Effector CD4-positive, alpha-beta T cell (primary cell): ENCODE measurements at places on chromosomes 16 and 17.

GRCh38 chr17:79695293-79695790 lies 35.4 kb upstream of the ENPP7 start:
- no peak for DNase-seq

- DNase-seq, result no peak
Measured at GRCh38 chr17:6492892-6493674, 48.8 kb downstream of the PIMREG start.

DNA sequence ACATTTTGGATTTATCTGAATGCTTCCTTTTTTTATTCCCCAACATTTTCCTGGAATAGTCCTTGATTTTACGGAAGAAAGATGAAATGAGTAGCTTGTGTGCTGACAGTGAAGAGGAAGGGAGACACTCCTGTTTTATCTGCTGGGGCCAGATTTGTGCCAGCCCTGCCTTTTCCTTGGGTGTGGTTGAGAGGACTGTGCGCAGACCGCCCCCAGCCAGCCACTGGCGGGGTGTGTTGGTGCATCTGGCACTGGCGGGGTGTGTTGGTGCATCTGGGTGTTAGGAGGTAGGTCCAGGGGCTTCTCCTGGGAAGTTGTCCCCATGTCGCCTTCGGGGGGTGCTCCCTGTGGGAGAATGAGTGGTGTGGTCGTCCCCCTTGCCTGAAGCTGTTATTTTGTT lies 39.5 kb downstream of the RAP1GAP2 start:
- no peak for DNase-seq

DNA sequence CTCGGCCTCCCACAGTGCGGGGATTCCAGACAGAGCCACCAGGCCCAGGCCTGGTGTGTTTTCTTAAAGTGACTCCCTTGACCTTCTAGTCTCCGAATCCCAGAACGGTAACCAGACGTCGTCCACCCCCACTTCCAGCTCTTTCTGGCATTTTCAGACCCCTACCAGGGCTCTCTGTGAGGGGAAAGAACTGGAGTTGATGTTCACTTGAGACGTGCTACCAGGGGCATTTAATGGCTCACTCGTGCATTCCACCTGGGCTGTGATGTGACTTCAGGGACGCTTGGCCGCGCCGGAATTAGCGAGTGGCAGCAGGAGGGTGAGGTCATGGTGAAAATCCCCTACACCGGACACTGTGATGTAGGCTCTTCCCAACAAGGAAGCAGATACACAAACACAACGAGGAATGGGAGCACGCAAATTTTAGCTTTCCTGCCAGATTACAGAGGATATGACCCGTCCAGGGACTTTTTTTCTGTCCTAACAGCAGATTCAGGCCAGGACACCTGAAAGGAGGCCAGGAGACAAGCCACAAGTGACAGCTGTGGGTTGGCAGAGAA lies 1.1 kb upstream of the GNA13 start:
- no peak for DNase-seq

- no peak for DNase-seq
Measured at GRCh38 chr17:56521414-56522141, 71.9 kb upstream of the NOG start.

DNA sequence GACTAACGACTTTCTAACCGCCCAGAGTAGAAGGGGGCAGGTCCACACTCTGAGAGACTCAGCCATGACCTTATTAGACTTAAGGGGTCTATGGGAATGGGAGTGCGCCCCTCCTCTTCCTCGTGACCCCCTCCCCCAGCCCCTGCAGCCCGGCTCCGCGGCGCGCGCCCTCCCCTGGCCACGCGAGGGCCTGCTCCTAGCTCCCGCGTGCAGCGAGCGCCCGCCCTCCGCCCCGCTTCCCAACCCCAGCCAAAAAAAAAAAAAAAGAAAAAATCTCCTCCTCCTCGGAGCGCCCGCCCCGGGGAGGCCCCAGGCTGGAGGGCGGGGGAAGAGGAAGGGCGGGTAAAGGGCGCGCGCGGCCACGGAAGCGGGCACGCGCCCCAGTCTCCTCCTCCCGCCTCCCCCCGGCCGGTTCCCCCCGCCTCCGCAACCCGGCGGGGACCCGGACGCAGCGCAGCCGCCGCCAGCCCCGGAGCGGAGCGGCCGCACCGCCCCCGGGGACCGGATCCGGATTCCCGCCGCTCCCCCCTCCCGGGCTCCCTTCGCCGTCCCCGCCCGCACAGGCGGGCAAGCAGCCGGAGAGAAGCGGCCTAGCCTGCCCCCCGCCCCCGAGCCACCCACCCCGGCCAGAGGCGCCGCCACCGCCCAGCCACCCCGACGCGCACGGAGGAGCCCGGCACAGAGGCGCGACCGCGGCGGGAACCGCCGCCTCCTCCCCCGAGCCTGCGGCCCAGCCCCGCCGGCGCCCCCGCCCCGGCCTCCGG lies 949 bp downstream of the UBTF start:
- peak; percentile 78 for DNase-seq

- DNase-seq, result no peak
Measured at GRCh38 chr16:16092925-16093627, 130.2 kb downstream of the ABCC6 start.

- no peak for DNase-seq
Measured at GRCh38 chr16:81261049-81261648, 22.7 kb downstream of the BCO1 start.

DNA sequence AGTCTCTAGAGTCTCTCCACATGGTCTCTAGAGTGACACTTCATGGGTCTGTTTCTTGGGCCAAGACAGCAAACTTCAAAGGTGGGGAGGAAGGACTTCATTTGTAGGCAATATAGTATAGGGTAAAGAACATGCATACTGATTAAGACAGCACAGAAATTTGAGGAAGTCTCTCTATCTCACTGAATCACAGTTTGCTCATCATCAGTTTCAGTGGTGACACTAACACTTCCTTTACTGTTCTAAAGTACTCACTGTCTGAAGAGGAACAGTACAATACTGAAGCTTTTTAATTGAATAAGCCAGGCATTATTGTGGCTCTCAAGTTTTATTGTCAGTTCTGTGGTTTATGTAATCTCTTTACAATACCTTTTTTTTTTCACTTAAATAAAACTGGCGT lies 656.4 kb upstream of the CDH8 start:
- DNase-seq, result no peak

- DNase-seq, result peak; percentile 12
Measured at GRCh38 chr16:17448640-17449638, 21.8 kb downstream of the XYLT1 start.

- DNase-seq, result no peak
Measured at GRCh38 chr17:81522491-81523401, 5.4 kb upstream of the FSCN2 start.

DNA sequence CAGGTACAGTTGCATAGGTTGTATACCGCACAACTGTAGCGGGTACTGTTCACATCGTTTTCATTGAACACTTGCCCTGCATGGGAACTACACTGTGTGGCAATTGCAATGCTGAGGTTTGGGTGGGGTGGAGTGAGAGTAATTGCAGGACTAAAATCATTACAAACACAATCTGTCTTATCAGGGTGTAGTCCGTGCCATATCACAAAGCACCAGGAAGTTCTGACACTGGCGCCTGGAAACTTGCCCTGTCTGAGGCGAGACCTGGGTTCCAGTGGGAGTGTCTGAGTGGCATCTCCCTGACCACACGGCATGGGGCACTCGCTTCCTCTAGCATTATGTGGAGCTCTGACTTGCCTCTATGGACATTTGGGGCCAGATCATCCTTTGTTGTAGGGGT lies 153.4 kb downstream of the RGS9 start:
- no peak for DNase-seq

GRCh38 chr16:74466872-74467271 lies 45.6 kb upstream of the CLEC18B start:
- DNase-seq, result no peak

DNA sequence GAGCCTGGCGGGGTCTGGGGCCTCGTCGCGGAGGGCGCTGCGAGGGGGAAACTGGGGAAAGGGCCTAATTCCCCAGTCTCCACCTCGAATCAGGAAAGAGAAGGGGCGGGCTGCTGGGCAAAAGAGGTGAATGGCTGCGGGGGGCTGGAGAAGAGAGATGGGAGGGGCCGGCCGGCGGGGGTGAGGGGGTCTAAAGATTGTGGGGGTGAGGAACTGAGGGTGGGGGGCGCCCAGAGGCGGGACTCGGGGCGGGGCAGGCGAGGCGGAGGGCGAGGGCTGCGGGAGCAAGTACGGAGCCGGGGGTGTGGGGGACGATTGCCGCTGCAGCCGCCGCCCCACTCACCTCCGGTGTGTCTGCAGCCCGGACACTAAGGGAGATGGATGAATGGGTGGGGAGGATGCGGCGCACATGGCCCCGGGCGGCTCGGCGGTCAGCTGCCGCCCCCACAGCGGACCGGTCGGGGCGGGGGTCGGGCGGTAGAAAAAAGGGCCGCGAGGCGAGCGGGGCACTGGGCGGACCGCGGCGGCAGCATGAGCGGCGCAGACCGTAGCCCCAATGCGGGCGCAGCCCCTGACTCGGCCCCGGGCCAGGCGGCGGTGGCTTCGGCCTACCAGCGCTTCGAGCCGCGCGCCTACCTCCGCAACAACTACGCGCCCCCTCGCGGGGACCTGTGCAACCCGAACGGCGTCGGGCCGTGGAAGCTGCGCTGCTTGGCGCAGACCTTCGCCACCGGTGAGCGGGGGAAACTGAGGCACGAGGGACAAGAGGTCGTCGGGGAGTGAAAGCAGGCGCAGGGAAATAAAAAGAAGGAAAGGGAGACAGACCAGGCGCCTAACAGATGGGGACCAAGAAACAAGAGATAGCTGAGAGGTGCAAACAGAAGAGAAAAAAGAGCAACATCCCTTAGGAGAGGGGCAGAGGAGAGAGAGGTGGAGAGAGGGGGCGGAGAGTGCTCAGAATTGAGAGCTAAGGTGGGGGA lies at the start of gene PNMT:
TSS of gene PNMT (plus strand) at position 509 of the 980 bp plus-strand sequence. CDS start at position 532, 23 bp downstream.
- peak; percentile 61 for DNase-seq

GRCh38 chr17:51947160-51947735 lies 211.3 kb downstream of the CA10 start:
- DNase-seq, result no peak

GRCh38 chr16:48173889-48174288 lies 18.1 kb upstream of the ABCC12 start:
- no peak for DNase-seq

DNA sequence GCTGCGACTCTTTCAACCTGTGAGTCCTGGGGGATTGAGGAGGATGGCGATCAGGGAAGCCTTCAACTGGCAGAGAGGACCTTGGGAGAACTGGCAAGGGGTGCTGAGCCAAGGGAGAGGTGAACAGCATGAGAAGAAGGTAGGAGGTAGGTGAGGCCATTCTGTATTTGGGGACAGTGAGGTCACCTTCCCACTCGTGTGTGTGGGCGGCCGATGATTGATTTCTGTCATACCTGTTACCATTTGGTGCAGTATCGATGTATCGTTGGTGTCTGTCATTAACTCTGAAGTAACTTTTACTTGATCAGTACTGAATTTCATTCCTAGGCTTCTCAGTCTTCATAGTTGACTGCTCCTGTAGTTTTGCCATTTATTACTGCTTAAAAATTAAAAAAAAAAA lies 3.8 kb downstream of the ARSG start:
- no peak for DNase-seq

DNA sequence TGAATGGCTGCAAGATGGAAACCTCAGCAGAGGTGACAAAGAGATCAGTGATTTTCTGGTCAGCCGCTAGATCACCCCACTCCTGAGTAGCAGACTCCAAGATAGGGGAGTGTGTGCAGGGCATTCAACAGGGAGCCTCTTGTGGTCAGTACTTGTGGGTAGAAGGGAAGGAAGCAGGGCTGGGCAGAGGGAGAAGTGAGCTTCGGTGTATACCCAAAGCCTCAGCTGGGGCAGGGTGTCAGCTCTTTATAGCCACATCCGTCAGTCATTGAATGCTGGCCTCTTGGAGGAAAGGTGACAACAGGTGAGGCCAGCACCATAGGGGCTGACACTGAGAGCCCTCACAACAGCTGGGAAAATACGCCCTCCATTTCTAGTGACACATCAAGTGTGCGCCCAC lies 2.2 kb upstream of the SLC12A3 start:
- no peak for DNase-seq

DNA sequence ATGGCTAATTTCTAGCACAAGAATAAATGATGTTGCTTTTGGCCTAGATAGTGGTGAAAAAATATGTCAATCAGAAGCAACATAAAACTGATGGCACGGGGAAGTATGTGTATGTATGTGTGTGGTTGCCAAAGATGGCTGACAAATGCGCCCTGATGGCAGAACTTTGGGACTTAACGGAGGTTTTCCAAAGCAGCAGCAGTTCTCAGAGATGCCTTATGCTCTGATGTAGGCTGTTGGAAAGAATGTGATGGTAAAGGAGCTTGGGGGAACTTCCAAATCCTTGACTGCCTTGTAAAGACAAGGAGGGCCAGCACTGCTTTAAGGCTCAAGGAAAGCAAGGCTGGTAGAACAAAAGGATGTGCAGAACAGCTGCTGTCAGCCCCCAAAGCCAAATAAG lies 16.0 kb downstream of the KCTD19 start:
- DNase-seq, result no peak

- DNase-seq, result no peak
Measured at GRCh38 chr16:29316761-29317183, 89.7 kb downstream of the NPIPB11 start.

DNA sequence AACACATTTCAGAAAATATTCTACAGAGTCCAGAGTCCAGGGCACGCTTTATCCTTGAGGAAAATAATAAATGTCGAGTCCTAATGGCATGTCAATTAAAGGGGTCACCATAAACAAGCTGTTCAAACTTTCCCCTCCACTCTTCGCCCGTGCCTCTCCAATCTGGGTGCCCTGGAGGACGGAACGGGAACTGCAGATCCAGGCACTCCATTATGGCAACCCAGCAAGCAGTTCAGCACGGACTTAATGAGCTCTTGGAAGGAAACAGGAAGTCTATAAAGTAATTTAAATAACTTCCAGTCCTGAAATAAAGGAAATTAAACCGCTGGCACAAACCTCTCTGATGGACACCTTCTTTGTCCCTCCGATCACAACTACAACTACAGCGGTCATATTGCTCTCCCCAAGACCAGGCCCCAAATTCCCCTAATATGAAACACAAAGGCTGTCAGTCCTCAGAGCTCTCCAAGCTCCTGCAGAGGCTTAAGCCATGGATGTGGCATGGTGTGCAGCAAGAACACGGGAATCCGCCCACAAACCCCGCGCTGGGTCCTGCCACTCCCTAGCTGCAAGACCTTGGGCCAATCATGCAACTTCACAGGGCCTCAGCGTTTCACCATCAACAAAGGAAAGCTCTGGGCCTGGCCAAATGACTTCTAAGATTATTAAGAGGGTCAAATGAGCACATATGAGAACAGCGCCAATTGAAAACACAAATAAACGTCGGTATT lies 52.6 kb downstream of the ZFHX3 start:
- no peak for DNase-seq

DNA sequence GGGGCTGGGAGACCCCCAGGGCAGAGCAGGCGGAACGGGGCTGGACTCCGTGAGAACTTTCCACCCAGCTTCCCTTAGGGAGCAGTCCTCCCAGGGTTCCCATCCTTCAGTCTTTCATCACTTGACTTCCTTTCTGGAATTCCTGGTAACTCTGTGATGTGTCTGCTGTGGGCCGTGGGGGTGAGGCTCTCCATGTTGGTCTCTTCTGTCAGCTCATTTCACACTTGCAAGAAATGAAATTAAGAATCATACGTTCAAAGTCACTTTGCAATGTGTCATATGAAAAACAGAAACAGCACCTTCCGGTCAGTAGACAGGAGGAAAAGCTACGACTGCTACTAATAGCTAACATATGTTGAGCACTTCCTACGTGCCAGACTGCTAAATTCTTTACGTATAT lies 5.4 kb upstream of the BBS2 start:
- no peak for DNase-seq

- no peak for DNase-seq
Measured at GRCh38 chr17:13484020-13484419, 117.7 kb downstream of the HS3ST3A1 start.

- DNase-seq, result no peak
Measured at GRCh38 chr17:19359856-19360255, 2.7 kb downstream of the B9D1 start.
